ENCODE measurements at places on chromosomes 12 and 14.

GRCh38 chr12:119634743-119635142, 33.2 kb upstream of the PRKAB1 start:
- no peak for DNase-seq

DNA sequence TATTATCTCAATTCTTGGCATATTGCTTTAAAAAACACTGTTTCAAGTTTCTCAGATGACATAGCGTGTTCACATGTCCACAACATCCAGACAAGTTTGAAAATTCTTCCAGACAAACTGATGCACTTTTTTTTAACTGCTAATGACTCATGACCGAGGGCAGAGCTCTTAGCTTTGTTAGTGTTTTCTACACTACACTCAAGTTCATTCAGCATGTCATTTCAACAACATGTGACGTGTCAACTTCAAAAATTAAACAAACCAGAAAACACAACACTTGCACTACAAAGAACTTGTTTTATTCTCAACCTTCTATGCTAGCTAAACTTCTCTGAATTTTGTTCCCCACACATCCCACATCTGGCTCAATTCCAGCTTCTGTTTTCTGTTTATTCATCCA, 1186.3 kb upstream of the FLRT2 start:
- DNase-seq, result no peak

- DNase-seq, result no peak
These were observed 170.1 kb downstream of the STXBP6 start for GRCh38 chr14:24879661-24880386.

- DNase-seq, result no peak
These were observed 29.5 kb upstream of the APOLD1 start for GRCh38 chr12:12755923-12756322.

DNA sequence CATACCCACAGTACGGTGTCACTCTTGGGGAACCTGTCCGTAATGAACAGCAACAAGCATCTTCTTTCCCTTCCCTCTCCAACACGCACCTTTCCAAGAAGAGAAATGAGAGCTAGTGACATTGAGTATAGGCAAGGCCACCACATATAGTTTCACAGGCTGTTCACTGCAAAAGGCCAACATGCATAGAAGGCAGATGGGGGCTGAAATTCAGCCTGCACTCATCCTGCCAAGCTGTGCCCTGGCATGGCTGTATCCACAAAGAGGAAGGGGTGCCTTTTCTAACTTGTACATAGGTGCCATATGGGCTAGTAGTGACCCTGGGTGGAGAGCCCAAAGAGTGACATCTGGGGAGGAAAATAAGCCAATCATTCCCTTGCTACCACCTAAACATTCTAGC, 169.6 kb downstream of the ZFP36L1 start:
- DNase-seq, result no peak

DNA sequence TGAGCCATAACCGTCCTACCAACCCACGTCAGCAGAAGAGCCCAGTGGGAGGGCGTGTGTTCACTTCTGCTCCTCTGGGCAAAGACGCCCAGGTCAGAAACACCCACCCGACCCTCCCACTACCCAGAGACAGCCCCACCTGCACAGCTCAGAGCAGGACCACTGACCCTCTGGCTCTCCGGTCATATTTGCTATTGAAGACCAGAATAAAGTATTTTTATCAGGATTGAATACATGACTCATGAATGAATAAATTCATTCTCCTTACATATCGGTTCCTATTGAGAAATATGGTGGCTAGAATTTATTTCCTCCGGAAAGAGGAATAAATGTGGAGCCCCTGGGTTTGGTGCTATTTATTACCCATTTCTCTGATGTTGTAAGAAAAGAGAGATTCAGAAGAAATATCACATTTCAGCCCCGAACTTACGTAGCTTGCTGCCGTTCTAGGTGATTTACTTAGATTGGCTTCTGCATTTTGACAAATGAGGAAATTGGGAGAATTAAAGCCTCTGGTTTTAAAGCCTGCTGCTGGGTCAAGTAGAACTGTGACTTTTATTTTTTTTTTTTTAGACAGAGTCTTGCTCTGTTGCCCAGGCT, 36.4 kb upstream of the P2RX7 start:
- DNase-seq, result no peak

DNA sequence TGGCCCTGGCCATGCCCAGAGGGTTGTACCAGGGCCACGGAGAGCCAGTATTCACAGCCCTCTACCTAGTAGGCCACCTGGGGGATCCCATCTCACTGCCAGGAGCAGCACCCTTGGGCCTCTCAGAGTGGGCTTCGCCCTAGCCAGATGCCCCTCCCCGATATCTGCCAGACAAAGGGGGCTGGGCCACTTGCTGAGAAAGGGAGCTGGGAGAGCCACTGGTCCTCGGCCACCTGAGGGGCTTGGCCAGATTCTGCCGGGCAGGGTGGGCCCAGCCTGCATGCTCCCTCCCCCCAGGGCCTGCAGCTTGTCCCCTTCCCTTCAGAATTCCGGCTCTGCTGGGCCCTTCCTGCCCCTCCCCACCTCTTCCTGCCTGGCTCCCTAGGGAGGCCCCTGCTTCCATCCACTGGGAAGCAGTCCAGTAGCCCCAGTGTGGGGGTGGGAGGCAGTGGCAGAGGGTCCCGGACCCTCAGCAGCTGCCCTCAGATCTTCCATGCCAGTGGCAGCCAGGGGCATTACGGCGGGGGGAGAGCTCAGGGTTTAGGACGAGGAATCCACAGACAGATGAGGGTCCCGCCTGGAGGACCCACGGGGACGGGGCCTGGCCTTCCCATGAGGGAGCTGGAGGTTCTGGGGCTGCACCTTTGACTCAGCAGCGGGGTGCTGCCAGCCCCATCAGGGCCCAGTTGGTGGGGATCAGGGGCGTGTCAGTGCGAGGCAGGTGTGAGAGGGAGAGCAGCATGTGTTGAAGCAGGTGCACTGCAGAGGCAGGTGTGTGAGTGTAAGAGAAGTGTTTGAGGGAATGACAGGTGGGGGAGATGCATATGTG, 2.4 kb downstream of the CRIP2 start:
- no peak for DNase-seq

DNA sequence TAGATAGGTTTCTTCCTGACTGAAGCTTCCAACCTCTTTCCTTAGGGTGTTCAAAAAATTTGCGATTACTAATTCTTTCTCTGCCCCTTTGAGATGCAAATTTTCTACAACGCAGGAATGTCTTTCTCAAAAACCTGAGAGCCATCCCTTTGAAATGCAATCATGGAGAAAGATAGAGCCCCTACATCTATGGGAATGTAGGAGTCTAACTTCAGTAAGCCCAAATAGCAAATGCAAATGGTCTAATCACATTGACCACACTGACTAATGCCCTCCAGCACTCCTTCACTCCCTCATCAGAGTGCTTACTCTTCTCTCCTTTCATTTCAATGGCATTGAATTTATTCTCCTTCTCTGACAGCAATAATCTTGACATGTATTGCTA, 107.1 kb downstream of the SLC6A15 start:
- DNase-seq, result no peak

GRCh38 chr12:130080205-130080604, 82.1 kb upstream of the FZD10 start:
- DNase-seq, result no peak

DNA sequence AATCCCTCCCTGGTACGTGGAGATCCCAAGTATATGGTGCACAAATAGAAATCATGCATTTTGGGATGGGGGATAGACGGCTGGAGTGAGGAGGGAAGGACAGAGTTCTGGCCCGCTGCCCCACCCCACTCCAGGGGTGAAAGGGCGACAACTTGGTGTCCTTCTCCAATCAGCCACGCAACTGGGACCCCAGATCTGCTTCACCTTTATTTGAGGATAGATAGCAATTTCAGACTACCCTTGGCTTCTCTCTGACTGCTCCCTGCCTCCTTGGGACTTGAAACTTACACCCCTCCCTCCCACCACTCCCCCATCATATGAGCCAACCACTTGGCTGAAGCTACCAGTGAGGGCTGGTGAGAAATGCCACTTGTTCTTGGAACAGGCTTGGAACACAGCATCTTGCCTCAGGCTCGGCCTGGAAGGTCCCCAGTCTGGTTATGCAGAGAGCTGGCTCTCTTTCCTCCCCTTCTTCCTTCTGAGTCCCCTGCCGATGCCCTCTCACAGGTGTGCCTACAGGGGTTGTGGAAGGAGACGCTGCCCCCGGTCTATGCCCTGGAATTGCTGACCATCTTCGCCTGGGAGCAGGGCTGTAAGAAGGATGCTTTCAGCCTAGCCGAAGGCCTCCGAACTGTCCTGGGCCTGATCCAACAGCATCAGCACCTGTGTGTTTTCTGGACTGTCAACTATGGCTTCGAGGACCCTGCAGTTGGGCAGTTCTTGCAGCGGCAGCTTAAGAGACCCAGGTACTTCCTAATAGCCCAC, 8.1 kb downstream of the OAS3 start:
- DNase-seq, result no peak

GRCh38 chr12:87930033-87930432, 99.2 kb downstream of the C12orf50 start:
- no peak for DNase-seq

DNA sequence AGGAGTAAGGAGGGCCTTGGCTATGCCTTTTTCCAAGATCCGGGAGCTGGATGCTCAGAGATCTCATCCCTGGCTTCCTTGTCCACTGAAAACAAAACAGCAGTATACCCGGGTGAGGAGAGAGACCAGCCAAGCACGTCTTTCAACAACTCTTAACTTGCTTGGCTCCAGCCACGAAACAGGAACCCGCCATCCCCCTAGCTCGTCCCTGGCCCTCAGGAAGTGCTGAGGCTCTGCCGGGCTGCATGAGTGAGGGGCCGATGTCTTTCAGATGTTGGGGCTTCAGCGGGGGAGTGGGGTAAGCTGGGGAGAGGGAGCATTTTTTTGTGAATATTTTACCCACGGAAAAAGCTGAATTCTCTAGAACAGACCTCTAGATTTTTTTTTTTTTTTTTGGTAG, 231.1 kb downstream of the CACNA1C start:
- no peak for DNase-seq

DNA sequence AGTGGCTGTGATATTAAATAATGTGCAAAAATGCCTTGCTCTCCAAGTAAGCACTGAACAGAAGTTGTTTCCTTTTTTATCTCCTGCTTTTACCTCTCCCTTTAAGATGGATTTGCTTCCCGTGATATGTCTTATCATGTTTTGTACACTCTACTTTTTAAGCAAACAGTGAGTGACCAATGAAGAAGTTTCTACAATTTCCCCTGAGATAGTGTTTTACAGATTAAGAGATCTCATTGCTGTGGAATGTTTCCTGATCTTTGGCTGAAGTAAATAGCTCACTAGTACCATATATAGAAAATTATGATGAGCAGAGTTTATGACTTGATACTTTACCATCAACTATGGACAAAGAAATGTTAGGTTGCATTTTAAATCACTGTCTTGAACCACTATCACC, 184.8 kb upstream of the PDE3A start:
- no peak for DNase-seq

DNA sequence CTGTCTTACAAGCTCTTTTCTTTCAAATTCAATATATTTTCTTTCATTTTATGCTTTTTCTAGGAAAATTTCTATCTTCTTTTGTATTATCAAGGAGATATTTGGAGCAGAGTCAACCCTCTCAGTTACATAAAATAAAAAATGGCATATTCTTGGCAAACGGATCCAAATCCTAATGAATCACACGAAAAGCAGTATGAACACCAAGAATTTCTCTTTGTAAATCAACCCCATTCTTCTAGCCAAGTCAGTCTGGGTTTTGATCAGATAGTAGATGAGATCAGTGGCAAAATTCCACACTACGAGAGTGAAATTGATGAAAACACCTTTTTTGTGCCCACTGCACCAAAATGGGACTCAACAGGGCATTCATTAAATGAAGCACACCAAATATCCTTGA, 20.6 kb downstream of the PIK3C2G start:
- no peak for DNase-seq

GRCh38 chr14:31659278-31659677, 98.1 kb downstream of the NUBPL start:
- DNase-seq, result no peak

- DNase-seq, result no peak
These were observed 13.3 kb downstream of the SETD1B start for GRCh38 chr12:121816925-121817647.

GRCh38 chr14:92215579-92215978, 93.8 kb downstream of the CPSF2 start:
- DNase-seq, result no peak

- no peak for DNase-seq
These were observed 220.5 kb upstream of the ATXN7L3B start for GRCh38 chr12:74317078-74317601.

- no peak for DNase-seq
These were observed 239.7 kb upstream of the RGS6 start for GRCh38 chr14:71692496-71692895.

GRCh38 chr14:33711811-33712216, 239.1 kb downstream of the EGLN3 start:
- DNase-seq, result no peak

DNA sequence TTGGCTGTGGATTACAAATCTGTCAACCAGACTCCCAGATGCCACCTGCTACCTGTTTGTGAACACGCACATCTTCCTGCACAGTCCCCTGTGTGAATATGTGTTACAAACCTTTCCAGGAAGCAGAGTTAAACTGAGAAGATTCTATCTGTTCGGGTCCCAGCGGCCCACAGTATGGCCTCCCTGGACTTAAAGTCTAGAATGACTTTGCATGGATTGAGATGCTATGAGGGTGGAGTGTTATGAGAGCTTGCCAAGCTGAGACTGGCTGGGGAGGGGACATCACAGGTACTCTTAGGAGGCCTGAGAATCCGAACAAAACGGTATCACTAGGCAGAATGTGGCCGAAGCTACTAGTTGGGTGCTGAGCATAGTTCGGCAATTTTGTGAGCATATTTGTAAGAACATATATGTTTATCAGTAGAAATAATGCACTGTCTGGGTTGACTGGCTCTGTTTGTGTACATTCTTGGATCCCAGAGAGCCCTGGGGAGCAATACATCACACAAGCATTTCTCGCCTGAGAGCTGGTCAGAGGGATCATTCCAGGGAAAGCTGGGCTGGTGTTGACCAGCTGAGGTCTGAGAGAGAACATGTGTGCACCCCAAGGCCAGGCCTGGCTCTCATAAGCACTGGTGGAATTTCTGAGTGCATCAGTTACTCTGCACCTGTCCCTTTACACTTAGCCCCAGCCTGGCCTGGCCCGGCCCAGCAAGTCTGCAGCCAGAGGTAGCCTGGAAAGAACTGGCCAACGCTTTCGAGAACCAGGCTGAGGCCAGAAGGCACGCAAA, 29.8 kb upstream of the LTBP2 start:
- no peak for DNase-seq

DNA sequence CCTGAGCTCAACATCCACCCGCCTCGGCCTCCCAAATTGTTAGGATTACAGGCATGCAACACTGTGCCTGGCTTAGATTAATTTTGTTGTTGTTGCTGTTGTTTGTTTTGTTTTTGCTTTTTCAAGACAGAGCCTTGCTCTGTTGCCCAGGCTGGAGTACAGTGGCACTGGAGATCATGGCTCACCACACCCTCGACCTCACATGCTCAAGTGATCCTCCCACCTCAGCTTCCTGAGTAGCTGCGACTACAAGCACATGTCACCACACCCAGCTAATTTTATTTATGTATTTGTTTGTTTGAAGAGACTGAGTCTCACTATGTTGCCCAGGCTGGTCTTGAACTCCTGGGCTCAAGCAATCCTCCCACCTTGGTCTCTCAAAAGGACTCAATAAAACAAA, 26.7 kb downstream of the CRY1 start:
- no peak for DNase-seq

Data from hypothalamus (tissue), 51 donors.